ENCODE measurements at places on chromosomes 6 and 20.
A peak's percentile ranks its signal among the peaks of the same experiment; 100 is the strongest.

DNA sequence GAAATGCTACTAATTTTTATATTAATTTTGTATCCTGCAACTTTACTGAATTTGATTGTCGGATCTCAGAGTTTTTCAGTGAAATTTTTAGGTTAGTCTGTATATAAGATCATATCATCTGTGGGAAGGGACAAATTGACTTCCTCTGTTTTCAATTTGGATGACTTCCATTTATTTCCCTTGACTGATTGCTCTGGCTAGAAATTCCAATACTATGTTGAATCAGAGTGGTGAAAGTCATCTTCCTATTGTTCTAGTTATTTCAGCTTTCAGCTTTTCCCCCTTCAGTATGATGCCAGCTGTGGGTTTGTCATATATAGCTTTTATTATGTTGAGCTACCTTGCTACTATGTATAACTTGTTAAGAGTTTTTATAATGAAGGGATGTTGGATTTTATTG is 771.2 kb downstream of the KIF16B start:
- no peak for DNase-seq

DNA sequence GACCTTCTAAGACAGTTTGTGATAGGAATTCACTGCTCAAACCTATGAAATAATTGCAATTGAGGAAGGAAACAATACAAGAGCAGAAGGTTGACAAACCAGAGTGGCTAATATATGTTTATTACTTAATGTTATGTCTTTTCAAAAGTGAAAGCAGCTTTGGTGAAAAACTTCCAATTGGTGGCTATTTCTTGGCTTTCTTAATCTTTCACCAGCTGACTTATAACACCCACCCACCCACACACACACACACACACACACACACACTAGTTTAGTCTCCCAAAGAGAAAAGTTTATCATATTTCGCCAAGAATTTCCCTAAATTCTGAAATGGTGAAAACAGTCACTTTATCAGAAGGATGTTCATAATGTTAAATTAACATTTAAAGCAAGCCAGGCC is 583.5 kb downstream of the EYS start:
- no peak for DNase-seq

- DNase-seq, result no peak
Measured at GRCh38 chr6:163249651-163250101, 164.8 kb upstream of the QKI start.

GRCh38 chr6:75855052-75855451 is 106.0 kb downstream of the MYO6 start:
- DNase-seq, result peak; percentile 40

- peak; percentile 50 for DNase-seq
Measured at GRCh38 chr6:99603421-99604165, 3.0 kb upstream of the PRDM13 start.

DNA sequence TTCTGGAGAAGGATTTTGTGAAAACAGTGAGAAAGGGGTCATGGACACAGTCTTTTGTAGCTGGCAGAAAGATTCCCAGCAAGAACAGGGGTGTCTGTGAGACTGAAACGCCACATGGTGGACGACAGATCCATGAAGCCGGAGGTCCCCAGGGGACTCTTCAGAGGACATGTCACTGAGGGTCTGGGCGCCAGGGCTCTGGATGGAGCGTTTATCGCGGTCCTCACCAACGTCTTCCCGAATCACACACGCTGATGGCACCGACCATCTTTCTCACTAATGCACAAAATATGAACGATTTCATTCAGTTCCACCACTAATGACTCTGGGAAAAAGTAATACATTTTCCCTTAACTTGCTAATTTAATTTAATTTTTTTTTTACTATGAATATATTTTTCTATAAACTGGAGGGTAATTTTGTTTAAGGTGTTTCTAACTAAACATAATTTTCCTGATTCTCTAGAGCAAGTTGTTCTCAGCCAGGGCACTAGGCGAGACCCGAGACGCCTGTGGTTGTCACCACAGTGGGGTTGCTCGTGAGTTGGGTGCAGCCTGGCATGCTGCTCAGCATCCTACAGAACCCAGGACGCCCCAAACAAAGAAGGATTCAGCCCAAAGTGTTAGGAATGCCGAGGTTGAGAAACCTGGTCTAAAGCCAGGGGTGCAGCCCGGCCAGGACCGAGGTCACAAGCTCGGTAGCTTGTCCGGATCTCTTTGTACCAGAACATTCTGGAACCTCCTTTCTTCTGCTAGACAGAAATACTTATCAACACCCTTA is 306.2 kb downstream of the TAF4 start:
- no peak for DNase-seq

- no peak for DNase-seq
Measured at GRCh38 chr6:90870561-90870960, 283.7 kb upstream of the MAP3K7 start.

All from hindlimb muscle (tissue), 1 donor.